ENCODE measurements at places on chromosomes 4 and X.

- no peak for DNase-seq
Measured at GRCh38 chr4:168622600-168622999, 125.7 kb downstream of the PALLD start.

GRCh38 chrX:17298564-17298963, 76.4 kb upstream of the NHS start:
- DNase-seq: no peak

- DNase-seq: no peak
Measured at GRCh38 chr4:181140037-181140603, 1103.1 kb upstream of the TENM3 start.

DNA sequence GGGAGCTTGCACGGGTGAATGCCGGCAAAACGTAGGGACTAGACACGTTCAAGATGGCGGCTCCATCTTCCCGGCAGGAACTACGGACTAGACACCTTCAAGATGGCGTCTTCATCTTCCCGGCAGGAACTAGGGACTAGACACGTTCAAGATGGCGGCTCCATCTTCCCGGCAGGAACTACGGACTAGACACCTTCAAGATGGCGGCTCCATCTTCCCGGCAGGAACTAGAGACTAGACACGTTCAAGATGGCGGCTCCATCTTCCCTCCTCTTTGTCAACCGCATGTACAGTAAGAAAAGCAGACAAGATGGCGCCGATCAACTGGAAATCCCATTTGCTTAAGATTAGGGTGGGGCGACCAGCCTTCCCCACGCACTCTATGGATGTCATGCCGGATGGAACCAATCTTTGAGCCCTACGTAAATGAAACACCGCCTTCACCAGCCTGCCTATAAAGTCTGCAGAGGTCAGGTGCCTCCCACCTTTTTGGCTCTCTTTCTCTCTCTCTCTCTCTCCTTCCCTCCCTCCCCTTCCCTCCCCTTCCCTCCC, 222.4 kb downstream of the CRLF2 start:
- DNase-seq: no peak

GRCh38 chrX:39854772-39855747, 242.7 kb downstream of the BCOR start:
- no peak for DNase-seq

DNA sequence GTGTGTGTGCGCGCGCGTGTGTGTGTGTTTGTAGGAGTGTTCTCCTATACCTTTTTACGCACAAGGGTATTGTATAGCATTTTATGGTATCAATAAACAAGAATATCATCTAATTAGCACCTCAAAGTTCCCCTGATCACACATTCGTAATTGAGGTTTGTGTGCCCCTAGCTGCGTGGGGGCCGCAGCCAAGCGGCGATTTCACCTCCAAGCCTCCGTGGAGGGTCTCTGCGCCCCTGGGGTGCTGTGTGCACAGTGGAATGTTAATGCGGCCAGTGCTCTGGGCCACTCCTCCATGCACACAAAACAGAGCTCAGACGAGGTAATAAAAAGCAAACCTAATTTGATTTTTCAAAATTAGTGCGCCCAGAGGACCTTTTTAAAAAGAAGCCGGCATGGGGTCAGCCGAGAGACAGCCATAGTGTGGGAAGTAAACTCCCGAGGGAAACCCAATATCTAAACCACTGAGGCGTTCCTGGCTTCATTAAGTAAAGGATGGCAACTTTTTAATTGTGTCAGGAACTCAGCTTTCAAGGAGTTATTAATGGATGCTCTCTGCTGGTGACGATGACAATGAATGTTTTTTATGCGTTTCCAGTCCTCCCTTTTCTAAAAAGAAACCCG, 110.6 kb downstream of the SORCS2 start:
- no peak for DNase-seq

GRCh38 chr4:79979785-79980437, 93.1 kb downstream of the ANTXR2 start:
- DNase-seq: no peak

- DNase-seq: no peak
Measured at GRCh38 chr4:155568641-155569220, 97.9 kb upstream of the GUCY1A1 start.

GRCh38 chrX:55088795-55089489, at the start of gene PAGE2:
Gene PAGE2 (plus strand): TSS chrX:55089018. CDS start chrX:55090021, 1,003 bp downstream.
- DNase-seq: no peak

- DNase-seq: no peak
Measured at GRCh38 chrX:44997888-44998287, 124.9 kb downstream of the KDM6A start.

DNA sequence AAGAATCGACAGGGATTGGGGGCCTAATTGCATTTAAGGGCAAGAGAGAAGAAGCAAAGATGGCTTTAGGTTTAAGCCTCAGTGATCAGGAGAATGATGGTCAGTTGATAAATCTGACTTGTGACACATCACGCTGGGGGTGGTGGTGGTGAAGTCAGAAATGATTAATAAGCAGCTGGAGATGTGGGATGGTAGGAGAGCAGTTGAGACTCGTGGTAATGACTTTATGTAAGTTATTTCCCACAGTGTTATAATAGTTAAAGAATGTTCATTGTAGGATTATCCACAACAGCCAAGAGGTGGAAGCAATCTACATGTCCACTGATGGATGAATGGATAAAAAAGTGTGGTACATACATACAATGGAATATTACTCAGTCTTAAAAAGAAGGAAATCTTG, 178.9 kb upstream of the GPC4 start:
- DNase-seq: no peak

DNA sequence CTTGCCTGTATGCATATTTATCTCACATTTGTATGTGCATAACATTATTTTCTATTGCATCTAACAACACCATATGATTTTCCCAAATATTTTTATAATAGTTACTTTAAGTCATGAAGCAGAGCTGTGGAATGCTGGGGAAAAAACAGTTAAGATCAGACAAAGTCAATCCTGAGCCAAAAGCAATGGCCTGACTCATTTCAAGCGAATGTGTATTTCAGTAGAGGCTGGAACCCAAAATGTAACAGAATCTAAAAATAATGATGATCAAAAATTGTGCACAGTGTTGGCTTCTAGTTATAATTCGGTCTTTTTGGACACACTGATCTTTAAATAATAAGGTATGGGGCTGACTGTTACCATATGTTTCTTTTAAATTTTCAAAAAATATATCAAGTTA, 516.2 kb upstream of the ADGRL3 start:
- DNase-seq: no peak

- peak; percentile 10 for DNase-seq
Measured at GRCh38 chr4:38563707-38564495, 100.1 kb upstream of the KLF3 start.

DNA sequence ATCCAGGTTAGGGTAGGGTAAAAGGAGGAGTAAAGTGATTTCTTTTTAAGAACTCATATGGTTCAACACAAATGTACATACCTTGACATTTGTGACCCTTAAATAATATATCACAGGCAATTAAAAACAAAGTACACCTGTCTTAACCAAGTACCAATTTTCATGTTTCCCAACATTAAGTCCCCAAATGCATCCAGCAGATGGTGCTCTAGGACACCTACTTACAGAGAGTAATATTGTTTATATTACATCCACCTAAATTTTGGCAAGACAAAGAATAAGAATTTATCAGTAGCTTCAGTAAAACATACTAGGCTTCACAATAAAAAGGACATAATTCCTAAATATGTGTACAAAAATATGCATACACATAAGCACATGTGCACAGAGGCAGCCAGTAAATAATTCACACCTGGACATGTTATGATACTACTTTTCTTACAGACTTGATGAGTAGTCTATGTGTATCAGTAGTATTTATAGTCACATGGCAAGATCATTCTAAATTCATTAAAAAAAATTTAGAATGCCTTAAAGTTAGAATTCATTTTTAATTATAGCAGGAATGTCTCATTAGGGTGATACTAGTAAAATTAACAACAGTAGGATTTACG, 219.7 kb downstream of the DCLK2 start:
- peak; percentile 26 for DNase-seq

GRCh38 chr4:139672732-139673131, 7.1 kb downstream of the MGST2 start:
- DNase-seq: no peak

DNA sequence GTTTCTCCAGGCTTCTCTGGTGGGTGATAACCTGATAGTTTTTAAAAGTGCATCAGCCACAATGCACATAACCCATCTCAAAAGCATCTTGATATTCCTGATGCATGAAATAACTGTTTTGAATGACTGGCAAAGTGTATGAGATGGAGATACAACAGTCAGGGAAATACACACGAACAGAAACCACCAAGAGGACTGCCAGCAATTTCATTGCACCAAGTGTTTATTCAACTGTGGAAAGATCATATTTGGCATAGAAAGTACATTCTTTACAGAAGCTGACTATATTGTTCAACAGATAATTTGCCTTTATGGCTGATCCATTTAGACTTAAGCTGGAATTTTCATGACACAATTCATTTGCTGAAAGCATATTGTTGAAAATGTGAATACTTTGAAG, 139.5 kb downstream of the SLIT2 start:
- DNase-seq: no peak

DNA sequence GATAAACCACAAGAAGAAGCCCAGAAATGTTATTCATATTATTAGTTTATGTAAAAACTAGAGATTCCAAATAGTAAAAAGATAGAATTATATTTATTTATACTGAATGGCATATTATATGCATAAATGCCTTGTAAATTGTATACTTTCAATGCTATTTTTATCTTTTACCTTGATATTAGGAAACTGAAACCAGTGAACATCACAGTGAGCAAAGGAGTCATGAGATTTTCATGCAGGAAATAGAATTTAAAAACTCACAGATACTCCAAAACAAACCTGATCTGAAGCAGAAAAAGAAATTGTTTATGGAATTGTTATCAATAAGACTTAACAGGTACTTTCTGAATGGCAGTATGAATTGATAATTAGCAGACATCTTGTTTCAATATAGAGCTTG, 207.3 kb upstream of the CENPE start:
- no peak for DNase-seq

GRCh38 chr4:181548873-181549575, 694.2 kb upstream of the TENM3 start:
- peak; percentile 88 for DNase-seq

DNA sequence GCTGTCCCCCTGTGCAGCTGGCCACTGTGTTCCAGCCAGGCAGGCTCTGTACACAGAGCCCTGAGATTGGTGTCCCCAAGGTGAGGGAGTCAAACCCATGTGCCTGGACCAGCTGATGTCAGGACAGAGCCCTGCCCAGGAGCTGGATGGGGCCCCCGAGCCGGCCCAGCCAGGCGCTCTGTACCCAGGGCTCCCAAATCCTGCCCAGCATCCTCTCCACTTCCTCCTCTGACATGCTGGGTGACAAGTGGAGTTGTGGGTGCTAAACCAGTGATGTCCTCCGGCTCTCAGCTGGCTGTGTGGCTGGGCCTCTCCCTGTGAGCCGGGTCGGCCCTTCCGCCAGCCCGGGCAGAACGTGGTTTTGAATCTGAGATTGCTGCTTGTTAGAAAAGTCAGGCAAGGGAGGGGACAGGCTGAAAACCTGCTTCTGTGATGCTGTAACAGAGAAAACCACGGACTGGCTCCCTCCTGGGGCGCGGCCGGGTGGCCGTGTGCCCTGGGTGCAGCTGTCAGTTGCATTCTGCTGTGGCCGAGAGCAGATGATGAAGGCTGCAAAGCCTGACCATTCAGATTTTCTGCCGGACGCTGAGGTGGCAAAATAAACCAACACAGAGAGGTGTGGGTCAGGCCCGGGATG, 7.9 kb upstream of the CPLX1 start:
- no peak for DNase-seq

DNA sequence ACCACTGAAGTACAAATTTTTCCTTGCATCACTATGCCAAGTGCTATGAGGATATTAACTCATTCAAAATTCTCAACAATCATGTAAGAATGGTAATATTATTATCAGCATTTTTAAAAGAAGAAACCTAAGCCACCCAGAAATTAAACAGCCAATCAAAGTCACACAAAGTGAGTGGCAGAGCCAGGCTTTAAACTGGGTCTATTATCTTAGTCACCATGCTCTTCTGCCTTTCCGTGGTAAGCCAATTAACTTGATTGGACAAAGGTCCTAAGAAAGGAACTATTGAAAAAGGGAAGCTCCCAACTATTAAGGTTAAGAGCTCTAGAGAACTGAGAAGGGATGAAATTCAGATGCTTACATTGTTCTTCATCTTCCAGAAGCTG, 111.5 kb downstream of the ASB9 start:
- DNase-seq: no peak

GRCh38 chr4:17418010-17418409, 93.9 kb downstream of the QDPR start:
- no peak for DNase-seq

- no peak for DNase-seq
Measured at GRCh38 chrX:124818033-124818432, 471.7 kb downstream of the SH2D1A start.

GRCh38 chrX:12327836-12328235, 189.6 kb downstream of the FRMPD4 start:
- no peak for DNase-seq

GRCh38 chr4:174273930-174274329, 9.5 kb downstream of the FBXO8 start:
- no peak for DNase-seq

GRCh38 chr4:42845586-42845985, 46.9 kb upstream of the GRXCR1 start:
- DNase-seq: no peak

DNA sequence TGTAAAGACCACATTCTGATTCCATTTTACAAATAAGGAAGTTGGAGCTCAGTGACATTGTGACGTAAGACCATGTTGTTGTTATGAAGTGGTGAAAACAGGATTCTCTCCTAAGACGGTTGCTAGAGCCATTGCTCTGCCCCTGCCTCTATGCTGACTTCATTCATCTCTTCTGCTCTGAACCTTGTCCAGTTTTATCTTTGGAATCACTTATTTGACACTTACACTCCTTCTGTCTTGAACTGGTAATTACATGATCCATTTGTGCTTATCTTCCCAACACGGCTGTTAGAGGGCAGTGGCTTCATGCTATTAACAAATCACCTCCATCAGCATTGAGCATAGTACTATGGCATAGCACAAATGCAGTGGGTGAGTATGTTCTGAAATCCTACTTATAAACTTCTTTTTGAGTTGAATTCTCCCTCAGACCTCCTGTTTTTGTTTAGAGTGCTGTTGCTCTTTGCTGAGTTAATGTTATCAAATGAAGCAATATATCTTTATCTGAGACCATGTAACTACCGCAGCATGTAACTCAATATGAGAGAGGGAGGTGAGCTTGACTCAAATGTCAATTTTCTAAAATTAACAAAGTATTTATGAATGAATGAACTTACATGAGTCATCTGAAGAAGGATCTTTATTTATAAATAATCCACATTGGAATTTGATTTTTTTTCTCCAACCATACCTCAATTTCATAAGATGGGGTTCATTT, 177.8 kb downstream of the RASL11B start:
- DNase-seq: no peak

GRCh38 chr4:187827631-187828030, 167.9 kb upstream of the ZFP42 start:
- no peak for DNase-seq

- DNase-seq: no peak
Measured at GRCh38 chr4:61575796-61576195, 375.7 kb downstream of the ADGRL3 start.

- no peak for DNase-seq
Measured at GRCh38 chr4:39062770-39063097, 702 bp downstream of the KLHL5 start.

Measured in DMS153 (cell line).